ENCODE measurements at places on chromosomes 13 and 19.

DNA sequence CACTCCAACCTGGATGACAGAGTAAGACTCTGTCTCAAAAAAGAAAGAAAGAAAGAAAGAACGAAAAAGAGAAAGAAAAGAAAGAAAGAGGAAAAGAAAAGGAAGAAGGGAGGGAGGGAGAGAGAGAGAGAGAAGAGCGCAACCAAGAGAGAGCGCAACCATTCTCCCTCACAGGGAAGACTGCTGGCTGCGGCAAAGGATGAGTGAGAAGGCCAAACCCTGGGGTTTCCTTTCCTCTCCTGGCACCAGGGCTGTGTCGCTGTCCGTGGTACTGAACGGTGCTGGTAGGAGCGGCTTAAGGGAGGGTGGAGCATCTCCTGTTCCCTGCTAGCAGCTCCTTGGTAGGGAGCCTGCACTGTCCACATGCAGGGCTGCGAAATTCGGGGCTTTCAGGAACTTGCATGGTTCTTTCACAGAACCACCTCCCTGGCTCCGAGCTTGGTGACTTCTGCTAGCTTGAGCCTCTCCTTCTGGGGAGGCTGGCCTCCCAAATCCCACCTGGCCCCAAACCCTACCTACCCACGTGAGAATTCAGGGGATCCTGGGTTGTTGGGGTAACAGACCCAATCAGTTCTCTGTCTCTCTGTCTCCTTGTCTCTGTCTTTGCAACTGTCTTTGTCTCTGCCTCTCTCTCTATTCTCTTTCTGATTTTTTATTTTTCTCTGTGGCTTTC, 51.1 kb upstream of the ZNRF4 start:
- no peak for DNase-seq

- DNase-seq, result no peak
Observed at GRCh38 chr19:18153556-18154134, 682 bp downstream of the PIK3R2 start.

GRCh38 chr13:74452881-74453280, 318.7 kb upstream of the KLF12 start:
- DNase-seq, result no peak

- no peak for DNase-seq
Observed at GRCh38 chr19:898663-899062, 5.4 kb downstream of the RNU6-9 start.

DNA sequence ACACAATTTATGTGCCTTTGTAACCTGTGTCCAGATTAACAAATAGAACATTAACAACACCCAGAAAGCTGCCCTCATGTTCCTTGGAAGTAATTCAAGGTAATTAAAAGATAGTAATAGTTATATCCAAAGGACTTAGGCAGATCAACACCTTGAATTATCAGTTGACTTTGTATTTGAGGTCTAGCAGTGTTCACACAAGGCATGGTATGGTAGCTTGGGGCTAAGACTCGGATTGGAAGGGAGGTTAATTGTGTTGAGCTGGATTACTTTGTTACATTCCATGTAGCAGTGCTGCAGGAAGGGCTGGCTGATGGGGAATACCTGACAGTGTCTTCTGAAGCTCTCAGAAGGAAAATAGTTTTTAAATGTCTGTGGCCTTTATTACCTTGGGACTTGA, 16.8 kb downstream of the SLC25A15 start:
- DNase-seq, result no peak

- no peak for DNase-seq
Observed at GRCh38 chr13:99206873-99207272, 6.2 kb downstream of the UBAC2 start.

- DNase-seq, result no peak
Observed at GRCh38 chr19:38933544-38933943, 2.8 kb downstream of the MRPS12 start.

GRCh38 chr13:113554333-113554700, 30.2 kb upstream of the TFDP1 start:
- no peak for DNase-seq

DNA sequence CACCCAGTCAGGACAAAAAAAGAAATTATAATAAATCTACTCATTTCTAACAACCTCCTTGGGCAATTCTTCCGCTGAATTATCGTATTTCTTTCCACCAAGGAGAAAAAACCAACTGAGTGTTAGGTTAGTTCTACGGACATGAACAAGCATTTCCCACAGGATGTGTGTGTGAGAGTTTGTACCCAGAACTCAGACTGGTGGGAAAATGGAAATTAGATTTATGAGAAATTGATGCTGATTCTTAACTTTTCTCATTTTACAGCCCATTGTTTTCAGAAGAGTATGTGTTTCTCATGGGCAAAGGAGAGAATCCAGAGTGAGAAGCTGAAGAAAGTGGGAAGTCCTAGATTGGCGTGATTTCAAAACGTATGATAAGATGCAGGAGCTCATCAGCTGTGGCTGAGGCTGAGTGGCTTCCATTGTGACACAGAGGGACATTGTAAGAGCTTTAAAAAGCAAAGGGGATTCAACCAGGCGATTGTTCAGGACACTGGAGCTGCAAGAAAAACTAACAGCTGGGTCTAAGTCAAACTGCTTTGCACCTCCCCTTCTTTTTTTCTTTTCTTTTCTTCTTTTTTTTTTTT, 184.7 kb upstream of the ARGLU1 start:
- DNase-seq, result no peak

GRCh38 chr13:74015137-74015536, 119.1 kb downstream of the KLF12 start:
- no peak for DNase-seq

DNA sequence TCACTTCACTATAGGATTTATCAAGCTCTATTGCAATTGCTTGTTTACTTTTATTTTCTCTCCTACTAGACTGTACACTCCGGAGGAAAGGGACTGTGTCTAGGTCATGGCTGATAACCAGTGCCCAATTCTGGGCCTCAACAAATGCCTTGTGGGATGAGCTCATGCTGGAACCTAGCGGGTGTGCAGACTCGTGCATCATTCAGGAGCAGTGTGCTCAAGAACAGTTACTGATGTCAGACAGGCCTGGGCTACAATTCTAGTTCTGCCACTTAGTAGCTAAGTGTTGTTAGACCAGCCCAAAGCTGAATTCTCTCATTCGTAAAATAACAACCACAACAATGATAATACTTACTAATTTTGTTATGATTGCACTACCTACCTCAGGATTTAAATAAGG, 95.4 kb downstream of the CYSLTR2 start:
- no peak for DNase-seq

DNA sequence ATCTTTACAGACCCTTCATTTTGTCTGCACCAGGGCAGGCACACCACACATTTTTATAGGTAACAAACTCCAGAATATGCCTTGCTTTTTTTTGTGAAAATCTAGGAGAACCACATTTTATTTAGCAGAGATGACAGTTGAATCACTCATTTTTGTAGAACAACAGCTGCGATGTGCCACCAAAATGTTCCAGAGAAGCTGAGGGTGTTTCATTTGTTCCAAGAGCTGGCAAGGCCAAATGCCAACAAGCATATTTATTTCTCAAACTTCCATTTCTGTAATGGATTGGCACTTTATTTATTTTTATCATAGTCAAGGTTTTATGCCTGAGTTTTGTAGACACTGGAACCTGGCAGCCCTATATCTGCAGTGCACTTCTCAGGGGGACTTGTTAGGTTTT, 10.4 kb downstream of the OLFM4 start:
- no peak for DNase-seq

DNA sequence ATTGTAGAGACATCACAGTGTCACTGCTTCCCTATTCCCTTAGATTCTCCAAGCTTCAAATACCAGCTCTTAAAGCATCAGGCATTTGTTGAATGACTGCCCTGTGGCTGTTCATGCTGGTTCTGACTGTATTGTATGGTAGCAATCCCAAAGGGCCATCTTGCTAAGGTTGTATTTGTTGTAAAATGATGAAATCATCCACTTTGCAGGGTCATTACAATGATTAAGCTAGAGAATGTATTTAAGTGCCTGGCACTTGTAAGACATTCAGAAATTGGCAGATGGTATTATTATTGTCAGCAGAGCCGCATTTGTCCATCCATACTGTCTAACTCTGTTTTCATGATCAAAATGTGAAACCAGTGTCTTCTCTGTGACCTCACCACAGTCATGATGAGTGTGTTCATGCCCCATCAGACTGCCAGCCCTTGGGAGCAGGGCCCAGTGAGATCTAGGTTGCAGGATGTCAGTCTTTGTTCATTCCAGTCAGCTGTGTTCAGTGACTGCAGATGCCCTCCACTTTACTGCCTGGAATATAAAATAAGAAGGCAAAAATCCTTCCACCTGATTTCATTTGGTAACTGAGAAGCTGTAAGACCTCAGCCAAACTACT, 86.1 kb downstream of the DHRS12 start:
- DNase-seq, result no peak

- DNase-seq, result no peak
Observed at GRCh38 chr13:98203646-98204326, 26.7 kb upstream of the RNF113B start.

- DNase-seq, result no peak
Observed at GRCh38 chr13:82294226-82294625, 1588.0 kb downstream of the SLITRK1 start.

DNA sequence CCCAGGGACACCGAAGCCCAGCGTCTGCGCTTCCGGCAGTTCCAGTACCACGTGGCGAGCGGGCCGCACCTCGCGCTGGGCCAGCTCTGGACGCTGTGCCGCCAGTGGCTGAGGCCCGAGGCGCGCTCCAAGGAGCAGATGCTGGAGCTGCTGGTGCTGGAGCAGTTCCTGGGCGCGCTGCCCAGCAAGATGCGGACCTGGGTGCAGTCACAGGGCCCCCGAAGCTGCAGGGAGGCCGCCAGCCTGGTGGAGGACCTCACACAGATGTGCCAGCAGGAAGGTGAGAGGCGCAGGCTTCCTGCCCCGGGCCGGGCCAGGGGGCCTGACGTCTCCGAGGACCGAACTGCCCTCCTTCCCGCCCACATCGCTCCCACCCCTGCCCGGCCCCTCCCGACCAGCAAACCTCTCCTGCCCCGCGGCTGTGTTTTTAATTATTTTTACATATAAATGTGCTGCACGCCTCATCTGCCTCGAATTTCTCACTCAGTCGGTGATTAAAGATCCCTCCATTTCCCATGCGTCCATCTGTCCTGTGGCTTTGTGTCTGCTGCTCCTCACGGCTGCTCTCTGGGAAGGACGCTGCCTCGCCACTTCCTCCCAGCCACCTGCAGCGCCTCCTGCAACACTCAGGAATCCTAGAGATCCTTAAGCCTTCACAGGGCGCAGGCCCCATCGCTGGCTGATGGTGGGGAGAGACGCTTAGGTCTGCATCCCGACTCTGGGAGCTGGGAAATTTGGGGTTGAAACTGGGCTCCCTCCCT, 4.3 kb downstream of the ZSCAN1 start:
- peak; percentile 17 for DNase-seq

DNA sequence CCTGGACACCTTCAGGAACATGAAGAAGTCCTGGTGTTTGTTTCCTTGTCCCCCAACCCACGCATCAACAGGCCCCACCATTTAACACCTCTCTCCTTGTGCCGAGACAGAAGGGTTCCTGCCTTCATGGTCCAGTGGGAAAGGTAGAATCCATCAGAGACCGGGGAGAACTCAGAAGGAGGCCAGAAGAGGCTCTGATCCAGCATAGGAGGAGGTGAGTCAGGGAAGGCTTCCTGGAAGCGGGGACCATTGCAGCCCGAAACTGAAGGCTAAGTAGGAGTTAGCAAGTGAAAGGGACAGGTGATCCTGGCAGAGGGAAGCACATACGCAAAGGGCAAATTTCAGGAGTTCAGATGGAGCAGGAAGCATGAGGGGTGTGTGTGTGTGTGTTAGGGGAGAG, 484 bp downstream of the ICAM3 start:
- DNase-seq, result no peak

DNA sequence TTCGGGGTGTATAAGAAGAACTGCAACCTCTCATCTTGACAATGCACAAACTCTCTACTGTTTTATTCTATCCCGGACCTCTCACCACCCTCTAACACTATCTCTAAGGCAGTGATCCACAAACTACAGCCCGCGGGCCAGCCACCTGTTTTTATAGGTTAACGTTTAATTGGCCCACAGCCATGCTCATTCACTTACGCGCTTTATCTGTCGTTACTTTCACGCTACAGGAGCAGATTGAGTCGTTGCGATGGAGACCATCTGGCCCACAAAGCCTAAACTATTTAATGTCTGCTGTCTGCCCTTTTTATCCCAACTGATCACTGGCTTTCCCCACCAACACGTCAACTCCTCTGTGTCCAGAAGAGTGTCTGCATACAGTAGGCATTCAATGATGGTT, 158.9 kb downstream of the CACNA1A start:
- no peak for DNase-seq

DNA sequence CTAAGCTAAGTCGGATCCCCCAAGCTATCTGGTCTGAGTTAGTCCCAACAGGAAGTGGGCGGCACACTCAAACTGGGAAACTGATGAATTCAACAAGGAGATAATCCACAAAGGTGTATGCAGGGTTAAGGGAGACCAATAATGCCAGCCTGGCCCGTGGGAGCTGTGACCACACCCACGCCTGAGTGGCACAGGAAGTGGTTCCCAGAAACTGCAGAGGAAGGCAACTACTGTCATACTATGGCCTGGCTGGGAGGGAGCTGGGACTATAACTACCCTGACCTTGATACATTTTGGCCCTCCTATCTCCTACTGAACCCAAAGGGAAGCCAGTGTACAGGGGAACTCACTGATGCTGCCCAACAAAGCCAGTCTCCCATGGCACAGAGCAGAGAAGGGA, 85.5 kb upstream of the TDRD3 start:
- no peak for DNase-seq

GRCh38 chr19:5394551-5395505, 54.2 kb upstream of the PTPRS start:
- no peak for DNase-seq

GRCh38 chr13:111595791-111596190, 275.3 kb downstream of the TEX29 start:
- DNase-seq, result no peak

DNA sequence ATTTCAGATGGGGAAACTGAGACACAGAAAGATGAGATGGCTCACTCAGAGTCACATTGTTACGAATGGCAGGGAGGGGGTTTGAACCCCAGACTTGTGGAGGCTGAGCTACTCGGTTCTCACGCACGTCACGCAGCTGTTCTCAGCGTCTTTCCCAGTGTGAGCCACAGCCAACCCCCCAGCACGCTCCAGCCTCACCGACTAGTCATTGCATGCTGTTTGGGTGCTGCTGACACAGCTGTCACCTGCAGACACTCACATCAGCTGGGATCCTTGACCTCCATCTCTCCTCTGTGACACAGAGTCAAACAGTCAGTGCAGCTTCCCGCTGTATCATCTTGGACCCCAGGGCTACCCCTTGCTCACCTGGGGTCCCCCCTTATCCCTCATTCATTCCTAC, 2.4 kb upstream of the NCAN start:
- no peak for DNase-seq

DNA sequence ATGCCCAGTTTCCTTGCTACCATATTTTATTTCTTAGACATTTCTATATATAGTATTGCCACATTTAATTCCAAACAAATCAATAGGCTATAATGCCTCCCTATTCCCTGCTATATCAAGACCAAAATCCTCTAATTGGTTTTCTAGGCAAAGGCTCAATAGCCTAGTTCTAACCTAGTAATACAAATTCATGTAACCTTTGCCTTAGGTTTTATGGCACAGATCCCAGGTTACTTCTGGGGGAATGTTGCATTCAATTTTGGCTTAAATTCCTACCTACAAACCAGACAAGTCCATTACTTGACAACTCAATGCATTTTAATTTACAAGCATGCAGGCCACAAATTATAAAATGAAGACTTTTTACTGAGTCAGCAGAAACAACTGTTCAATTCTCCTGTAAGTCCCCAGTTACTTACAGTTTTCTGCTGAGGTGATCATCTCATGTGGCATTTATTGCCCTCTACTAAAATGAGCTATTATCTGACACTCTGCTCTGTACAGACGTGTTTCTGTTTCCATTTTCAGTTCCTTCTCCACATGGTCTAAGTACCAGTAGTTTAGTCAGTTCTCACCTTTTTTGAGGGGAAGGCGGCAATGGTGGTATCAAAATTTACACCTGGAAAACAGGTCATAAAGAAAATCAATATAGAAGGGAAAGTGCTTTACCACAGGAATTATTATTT, 11.7 kb downstream of the KCNRG start:
- no peak for DNase-seq

Data from DMS79 (cell line).